ENCODE measurements at places on chromosomes 1 and 21.
A peak's percentile ranks its signal among the peaks of the same experiment; 100 is the strongest.

DNA sequence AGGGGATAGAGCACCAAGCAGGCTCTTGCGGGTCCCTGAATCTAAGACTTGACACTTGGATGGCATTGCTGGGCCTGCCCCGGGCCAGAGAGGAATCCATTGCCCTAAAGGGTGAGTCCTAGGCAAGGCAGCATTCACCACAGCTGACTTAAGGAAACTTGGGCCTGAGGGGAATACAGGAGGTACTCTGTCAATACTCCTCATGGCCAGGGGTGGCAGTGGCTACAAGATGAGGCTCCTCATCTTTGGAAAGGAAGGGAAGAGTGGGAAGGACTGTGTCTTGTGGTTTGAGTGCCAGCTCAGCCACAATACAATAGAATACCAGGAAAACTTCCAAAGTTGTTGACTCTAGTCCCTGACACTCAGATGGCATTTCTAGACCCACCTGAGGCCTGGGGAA lies 5.1 kb downstream of the KRTAP22-1 start:
- DNase-seq, result no peak

GRCh38 chr1:196951711-196952394 lies 8.3 kb downstream of the CFHR2 start:
- DNase-seq, result no peak

- DNase-seq, result peak; percentile 21
Observed at GRCh38 chr21:38159355-38159754, 97.4 kb upstream of the KCNJ15 start.

DNA sequence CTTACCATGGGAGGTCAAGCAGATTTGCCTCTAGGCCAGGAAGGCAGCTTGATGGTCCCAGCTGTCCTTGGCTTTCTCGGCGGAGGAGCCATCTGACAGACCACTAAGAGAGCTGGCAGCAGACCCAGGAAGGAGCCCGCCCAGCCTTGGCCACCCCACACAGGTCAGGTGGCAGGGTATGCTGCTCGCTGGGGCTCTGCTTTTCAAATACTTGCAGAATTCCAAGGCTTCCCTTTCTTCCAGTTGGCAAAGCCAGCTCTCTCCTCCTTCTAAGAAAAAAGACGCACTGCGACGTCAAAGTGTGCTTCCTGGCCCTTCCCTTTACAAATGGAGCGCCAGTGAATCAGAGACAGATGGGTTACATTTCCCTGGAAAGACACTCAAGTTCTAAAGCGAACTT lies 229.4 kb downstream of the CACNA1E start:
- no peak for DNase-seq

- peak; percentile 76 for DNase-seq
Observed at GRCh38 chr1:45014321-45015028, 2.4 kb downstream of the UROD start.

- no peak for DNase-seq
Observed at GRCh38 chr1:53732409-53732808, 6.6 kb downstream of the GLIS1 start.

GRCh38 chr1:44254392-44254910 lies 41.2 kb downstream of the DMAP1 start:
- no peak for DNase-seq

- DNase-seq, result no peak
Observed at GRCh38 chr1:36481091-36481490, 1.6 kb downstream of the CSF3R start.

GRCh38 chr1:98299861-98300260 lies 361.7 kb upstream of the SNX7 start:
- DNase-seq, result no peak

DNA sequence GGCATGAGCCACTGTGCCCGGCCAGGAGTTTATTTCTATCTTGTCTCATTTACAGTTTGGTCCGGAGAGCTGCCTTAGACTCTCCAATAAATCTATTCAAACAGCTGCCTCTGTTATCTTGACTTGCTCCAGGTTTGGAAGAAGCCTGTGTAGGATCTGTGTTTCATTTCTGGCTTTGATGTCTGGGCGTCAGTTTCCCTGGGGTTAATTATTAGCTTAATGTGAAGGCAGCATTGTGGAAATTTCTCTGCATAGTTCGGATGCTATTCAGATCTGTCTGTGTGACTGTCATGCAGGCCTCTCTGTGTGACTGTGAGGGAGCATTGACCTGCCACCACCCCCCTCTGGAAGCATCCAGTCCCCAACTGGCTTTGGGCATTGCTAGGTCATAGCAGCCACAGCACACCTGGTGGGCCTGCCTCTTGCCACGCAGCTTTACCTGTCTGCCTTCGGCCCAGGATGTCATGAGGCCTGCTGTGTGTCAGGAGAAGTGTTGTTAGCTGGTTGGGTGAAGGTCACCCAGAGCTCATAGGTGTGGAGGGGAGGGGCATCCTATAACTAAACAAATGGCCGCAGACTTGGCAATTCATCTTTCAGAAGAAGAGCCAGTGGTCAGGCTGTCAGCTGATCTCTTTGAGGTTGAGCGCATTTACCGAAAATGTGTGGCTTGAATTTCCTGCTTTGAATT lies 9.8 kb downstream of the IFNGR2 start:
- DNase-seq, result no peak

- no peak for DNase-seq
Observed at GRCh38 chr1:31007462-31007991, 58.0 kb downstream of the PUM1 start.

DNA sequence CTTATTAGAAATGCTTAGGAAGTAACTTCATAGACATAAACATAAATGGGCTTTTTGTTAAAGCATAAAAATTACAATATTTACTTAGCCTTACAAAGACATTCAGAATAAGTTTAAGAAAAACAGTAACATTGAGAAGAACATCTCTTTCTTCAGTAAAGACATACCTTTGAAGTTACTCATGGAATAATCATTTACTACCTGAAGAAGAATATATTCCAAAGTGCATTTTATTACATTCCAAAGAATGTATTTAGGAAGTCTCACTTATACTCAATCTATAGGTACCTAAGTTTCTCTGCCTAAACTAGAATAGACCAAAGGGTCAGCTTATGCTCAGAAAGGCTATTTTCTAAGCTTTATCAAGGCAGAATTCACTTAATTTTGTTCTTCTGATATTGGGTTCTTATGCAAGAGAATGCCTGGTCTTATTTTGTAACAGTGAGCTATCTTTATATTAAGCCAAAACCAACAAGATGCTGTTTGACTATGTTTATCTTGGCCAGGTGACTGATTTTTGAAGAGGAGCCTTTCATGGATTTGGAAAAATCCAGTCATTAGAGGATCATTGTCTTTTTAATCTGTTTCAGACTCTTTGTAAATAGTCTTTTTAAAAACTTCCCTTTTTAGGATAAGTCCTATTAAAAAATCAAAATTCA lies 110.1 kb downstream of the OLFML2B start:
- no peak for DNase-seq

GRCh38 chr21:17585875-17586450 lies 26.7 kb downstream of the BTG3 start:
- DNase-seq, result no peak

DNA sequence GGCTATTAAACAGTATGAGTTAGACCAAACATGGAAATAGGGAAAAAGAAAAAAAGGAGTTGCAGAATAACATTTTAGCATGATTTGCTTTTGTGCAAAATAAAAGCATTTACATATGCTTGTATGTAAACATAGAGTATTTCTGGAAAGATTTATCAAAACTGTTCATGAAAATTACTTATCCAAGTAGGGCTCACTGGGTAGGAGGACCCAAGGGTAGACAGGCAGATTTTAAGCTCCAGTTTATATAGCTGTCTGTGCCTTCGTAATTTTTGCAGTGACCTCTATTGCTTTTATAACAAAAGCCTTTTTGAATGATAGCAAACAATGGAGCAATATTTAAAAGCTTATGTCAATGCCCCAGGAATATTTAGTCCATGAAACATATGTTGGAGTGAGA lies 228.8 kb upstream of the IRF2BP2 start:
- DNase-seq, result no peak
